CD4-positive, alpha-beta T cell treated with Interleukin-6 for 4 hours (primary cell): ENCODE measurements at places on chromosomes 4 and X.

DNA sequence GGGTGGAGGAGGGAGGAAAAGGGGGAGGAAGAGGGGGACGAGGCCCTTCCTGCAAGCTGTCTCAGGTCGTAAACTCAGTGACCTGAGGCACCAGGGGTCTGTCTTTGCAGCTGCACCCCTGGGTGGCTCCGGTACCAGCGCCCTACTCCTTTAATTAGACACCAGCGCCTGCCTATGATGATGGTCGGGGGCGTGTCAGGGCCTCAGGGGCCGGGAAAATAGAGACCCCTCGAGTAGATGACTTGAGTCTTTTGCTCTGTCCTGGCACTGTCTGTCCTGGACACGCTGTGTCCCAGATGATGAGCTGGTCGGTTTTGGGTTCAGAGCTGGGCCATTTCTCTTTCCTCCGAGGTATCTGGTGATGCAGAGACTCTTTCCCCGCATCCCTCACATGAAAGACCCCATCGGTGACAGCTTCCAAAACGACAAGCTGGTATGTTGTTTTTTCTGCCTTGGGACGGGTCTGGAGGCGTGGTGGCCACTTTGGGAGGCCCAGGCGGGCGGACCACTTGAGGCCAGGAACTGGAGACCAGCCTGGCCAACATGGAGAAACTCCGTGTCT is 11.2 kb downstream of the SLC25A6 start:
- no peak for DNase-seq

GRCh38 chr4:6359536-6360308 is 90.1 kb downstream of the WFS1 start:
- no peak for DNase-seq

- no peak for DNase-seq
Observed at GRCh38 chr4:41143311-41144039, 70.9 kb downstream of the APBB2 start.

- DNase-seq, result no peak
Observed at GRCh38 chr4:77025643-77026321, 50.0 kb downstream of the CCNI start.

DNA sequence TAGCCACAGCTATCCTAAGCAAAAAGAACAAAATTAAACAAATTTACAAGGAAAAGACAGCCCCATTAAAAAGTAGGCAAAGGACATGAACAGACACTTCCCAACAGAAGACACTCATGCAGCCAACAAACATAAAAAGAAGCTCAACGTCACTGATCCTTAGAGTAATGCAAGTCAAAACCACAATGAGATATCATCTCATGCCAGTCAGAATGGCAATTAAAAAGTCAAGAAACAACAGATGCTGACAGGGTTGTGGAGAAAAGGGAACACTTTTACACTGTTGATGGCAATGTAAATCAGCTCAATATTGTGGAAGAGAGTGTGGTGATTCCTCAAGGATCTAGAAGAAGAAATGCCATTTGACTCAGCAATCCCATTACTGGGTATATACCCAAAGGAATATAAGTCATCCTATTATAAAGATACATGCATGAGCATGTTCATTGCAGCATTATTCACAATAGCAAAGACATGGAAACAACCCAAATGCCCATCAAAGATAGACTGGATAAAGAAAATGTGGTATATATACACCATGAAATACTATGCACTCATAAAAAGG is 163.0 kb upstream of the TET2 start:
- no peak for DNase-seq

DNA sequence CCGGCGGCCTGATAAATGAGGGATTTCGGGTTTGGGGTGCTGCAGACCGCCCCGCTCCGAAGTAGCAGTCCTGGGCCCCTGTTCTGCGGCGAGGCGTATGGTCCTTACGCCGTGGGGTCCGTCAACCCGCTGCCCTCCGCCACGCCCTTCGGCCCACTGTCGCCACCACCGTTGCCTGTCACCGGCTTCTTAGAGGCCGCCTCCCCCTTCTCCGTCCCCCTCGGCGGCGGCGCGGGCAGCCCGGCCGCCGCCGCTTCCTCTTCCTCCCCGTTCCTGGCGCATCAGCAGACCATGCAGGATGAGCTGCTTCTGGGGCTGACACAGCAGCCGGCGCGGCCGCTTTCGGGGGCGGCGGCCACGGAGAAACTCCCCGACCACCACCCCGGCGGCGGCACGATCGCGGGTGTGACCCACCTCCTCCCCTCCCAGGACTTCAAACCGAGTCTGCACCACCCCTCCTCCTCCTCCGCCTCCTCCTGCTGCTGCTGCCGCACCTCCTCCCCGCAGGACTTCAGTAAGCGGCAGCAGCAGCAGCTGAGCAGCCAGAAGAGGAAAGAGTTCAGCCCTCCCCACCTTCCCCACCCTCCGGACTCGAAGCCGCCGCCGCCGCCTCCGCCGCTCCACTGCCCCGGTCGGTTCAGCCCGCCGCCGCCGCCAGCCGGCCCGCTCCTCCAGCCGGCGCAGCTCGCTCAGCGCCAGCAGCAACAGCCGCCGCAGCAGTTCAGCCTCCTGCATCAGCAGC is 549 bp downstream of the CPEB2 start:
- DNase-seq, result peak; percentile 86

GRCh38 chr4:127047930-127048329 is 584.8 kb upstream of the INTU start:
- no peak for DNase-seq

DNA sequence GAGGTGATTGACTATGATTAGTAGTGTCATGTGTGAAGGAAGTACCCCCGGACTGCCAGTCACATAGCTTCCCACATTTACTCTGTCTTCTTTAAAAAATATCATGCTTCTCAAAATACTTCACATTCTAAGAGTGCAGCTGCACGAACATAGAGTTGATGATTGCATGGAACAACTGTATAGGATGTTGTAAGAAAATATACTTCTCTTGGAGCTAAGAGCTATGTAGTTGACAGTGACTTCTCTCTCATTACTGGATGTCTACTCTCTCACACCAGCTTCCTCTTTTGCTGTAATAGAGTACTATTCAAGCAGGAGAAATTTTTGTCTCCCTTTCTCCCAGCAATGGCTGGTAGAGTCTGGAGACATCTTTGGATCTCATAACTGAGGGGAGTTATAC is 99.4 kb upstream of the PUDP start:
- DNase-seq, result no peak

DNA sequence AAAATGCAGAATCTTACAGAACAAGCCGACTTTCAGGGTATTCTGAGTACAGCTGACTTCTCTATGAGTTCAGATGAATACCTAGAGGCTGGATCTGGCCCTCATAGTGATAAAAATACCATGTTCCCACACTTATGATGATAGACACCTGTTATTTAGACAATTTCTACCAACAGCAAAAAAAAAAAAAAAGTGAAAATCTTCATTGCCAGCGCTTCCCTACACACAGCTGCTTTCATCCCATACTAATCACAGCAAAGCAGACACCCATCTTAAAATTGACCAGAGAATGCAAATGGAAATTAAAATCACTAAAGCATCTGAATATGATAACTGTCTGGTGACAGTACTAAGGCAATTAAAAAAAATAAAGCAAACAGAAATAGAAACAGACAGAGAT is 132.1 kb upstream of the ADGRL3 start:
- DNase-seq, result no peak

- DNase-seq, result no peak
Observed at GRCh38 chr4:118703118-118703517, 17.9 kb downstream of the METTL14 start.

DNA sequence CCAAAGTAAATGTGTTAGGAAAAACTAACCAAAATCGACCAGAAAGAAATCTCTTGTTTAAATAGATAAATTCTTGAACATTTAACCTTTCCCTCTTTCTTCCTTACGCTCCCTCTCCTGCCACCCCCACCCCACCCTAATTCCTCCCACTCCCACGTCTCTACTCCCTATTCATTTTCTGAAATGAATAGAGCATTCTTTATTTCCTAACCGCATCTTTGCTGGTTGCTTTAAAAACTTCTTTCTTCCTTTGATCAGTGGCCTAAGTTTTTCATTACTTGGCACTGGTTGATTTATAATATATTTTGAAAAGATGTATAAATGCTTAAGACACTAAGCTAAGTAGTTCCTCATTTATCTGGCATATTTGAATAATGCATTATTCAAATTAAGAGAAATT is 33.9 kb downstream of the BMPR1B start:
- no peak for DNase-seq

- DNase-seq, result no peak
Observed at GRCh38 chr4:95318483-95318882, 230.3 kb downstream of the UNC5C start.

- no peak for DNase-seq
Observed at GRCh38 chr4:63764400-63764799, 644.9 kb downstream of the TECRL start.

GRCh38 chr4:45100956-45101818 is 374.8 kb upstream of the GNPDA2 start:
- no peak for DNase-seq
